ENCODE measurements at places on chromosomes 6 and 20. TPM values are rescaled to one million over a fixed set of nuclear protein-coding genes. Genes with fewer than 3 reads are reported as not detected.

GRCh38 chr6:75089151-75089897, 116.5 kb downstream of the COL12A1 start:
- no peaks in the 10 kb centered on the region for H3K36me3 ChIP-seq
- H3K27me3 ChIP-seq = peaks cover 15% of the 10 kb centered on the region
- H3K4me3 ChIP-seq = no peak overlapping the region

DNA sequence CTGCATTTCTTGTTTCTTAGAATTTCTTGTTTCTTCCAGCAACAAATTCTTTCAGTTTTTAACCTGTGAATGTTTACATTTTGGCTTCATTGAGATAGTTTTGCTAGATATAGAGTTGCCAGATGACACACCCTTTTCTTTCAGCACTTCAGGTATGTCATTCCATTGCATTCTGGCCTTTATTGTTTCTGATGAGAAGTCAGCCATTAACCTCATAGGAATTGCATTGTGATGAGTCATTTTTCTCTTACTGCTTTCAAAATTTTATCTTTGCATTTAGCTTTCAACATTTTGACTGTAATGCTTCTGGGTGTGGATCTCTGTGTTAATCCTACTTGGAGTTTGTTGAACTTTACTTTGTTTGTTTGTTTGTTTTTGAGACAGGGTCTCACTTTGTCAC, 440.3 kb upstream of the HS3ST5 start:
- no peak overlapping the region for H3K27ac ChIP-seq
- H3K4me1 ChIP-seq = no peaks in the 10 kb centered on the region
- H3K4me3 ChIP-seq = no peak overlapping the region
- H3K27me3 ChIP-seq = no peaks in the 10 kb centered on the region
- DNase-seq = no peak
- H3K36me3 ChIP-seq = no peaks in the 10 kb centered on the region

DNA sequence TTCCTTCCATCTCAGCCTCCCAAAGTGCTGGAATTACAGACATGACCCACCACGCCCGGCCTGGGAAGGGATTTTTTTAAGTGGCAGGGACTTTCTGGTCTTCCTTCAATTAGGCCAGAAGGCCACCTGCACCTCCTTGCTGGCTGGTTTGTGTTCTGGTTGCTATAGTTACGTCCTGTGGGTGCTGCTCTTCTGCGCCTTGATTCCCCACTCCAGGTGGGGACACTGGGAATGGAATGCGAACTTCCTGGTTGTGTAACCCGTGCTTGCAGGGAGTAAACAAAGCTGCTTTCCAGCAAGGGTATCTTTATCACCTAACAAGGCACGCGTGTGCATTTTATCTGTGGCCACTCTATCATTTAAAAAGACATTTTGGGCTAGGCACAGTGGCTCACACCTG, 117.7 kb downstream of the PLEKHG1 start:
- no peak for DNase-seq
- no peak overlapping the region for H3K27ac ChIP-seq
- peaks cover 9% of the 10 kb centered on the region for H3K27me3 ChIP-seq

GRCh38 chr6:115830895-115831294, 229.8 kb downstream of the FRK start:
- no peaks in the 10 kb centered on the region for H3K36me3 ChIP-seq
- H3K4me1 ChIP-seq = no peaks in the 10 kb centered on the region
- H3K4me3 ChIP-seq = no peak overlapping the region
- DNase-seq = no peak

GRCh38 chr6:21309807-21310221, 283.7 kb upstream of the SOX4 start:
- DNase-seq = no peak
- no peaks in the 10 kb centered on the region for H3K36me3 ChIP-seq
- H3K27me3 ChIP-seq = peaks cover 3% of the 10 kb centered on the region
- no peak overlapping the region for H3K27ac ChIP-seq

DNA sequence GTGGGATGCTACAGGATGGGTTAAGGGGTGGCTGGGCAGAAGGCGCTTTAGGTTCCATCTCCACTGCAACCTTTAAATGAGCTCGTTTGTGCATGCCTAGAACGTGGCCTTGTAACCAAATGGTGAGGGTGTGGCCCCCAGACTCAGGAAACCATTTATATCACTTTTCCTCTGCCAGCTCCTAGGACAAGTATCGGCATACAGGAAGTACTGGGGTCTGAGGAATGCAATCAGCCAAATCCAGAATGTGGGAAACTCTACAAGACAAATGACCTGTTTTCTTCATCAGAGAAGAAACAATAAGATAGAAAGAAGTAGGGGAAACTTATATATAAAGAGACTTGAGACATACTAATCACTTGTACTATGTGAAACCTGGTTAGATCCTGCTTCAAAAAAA, 21.2 kb downstream of the AK9 start:
- H3K27me3 ChIP-seq = no peaks in the 10 kb centered on the region
- no peaks in the 10 kb centered on the region for H3K4me1 ChIP-seq
- H3K36me3 ChIP-seq = no peaks in the 10 kb centered on the region
- H3K27ac ChIP-seq = no peak overlapping the region
- no peak for DNase-seq

- no peaks in the 10 kb centered on the region for H3K27me3 ChIP-seq
- no peak overlapping the region for H3K4me3 ChIP-seq
- peaks cover 29% of the 10 kb centered on the region for H3K36me3 ChIP-seq
- no peak for DNase-seq
- H3K4me1 ChIP-seq = peaks cover 6% of the 10 kb centered on the region
Observed at GRCh38 chr6:100719883-100720682, 161.0 kb downstream of the ASCC3 start.

- H3K27me3 ChIP-seq = peaks cover 9% of the 10 kb centered on the region
- H3K27ac ChIP-seq = no peak overlapping the region
Observed at GRCh38 chr20:59804871-59805665, 128.4 kb downstream of the SYCP2 start.

DNA sequence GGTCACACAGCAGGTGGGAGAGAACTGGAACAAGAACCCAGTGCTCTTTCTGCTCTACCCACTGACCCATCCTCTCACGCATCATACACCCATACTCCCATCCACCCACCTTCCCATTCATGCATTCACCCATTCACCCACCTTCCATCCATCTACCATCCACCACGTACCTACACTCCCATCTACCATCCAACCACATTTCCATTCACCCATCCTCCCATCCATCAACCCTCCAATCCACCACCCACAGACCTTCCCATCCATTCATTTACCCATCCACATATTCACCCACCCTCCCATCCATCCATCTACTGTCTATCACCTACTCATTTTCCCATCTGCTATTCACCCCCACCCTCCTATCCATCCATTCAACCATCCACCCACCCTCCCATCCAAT, 17.2 kb upstream of the RSPO4 start:
- no peaks in the 10 kb centered on the region for H3K36me3 ChIP-seq
- peaks cover 6% of the 10 kb centered on the region for H3K27me3 ChIP-seq
- H3K4me1 ChIP-seq = no peaks in the 10 kb centered on the region
- no peak for DNase-seq
- H3K4me3 ChIP-seq = no peak overlapping the region

GRCh38 chr6:12490904-12491571, 200.9 kb downstream of the EDN1 start:
- H3K4me3 ChIP-seq = no peak overlapping the region
- H3K36me3 ChIP-seq = no peaks in the 10 kb centered on the region
- no peak for DNase-seq

DNA sequence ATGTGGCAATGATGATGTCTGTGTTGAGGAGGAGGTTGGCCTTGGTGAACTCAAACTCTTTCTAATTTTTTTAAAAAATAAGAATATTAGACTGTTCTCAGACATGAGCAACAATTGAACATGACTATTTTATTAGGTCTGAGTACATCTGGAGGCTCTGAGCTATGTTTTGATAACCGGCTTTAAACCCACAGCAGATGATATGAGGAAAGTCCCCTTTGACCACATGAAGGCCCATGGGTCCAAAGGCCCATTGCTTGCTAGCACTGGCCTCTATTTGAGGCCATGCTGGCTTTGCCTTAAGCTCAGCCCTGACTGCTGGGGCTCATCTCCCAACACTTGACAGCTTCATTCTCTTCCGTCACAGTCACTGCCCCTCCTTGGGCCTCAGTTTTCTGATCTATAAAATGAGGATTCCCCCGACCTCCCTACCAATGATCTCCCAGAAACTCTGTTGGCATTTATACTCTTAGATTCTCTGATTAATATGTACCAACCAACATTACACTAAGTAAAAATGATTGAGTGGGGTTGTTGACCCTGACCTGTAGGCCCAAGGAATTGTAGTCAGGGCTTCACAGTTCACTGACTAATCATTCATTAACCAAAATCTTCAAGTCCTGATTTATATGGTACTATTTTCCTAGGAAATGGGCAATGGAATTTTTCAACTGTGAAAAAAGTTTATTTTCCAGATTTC, 23.9 kb upstream of the TINAG start:
- no peak for DNase-seq
- no peaks in the 10 kb centered on the region for H3K4me1 ChIP-seq
- no peak overlapping the region for H3K4me3 ChIP-seq
- H3K27me3 ChIP-seq = no peaks in the 10 kb centered on the region
- no peak overlapping the region for H3K27ac ChIP-seq

Gene CCDC28A
- total RNA-seq = 19.2 TPM

Gene THBS2
- total RNA-seq = not detected

Gene RAET1L
- total RNA-seq = not detected

Gene DEFB124
- not detected for total RNA-seq

Gene ECT2L
- not detected for total RNA-seq

Gene RHAG
- not detected for total RNA-seq
